ENCODE measurements at places on chromosomes 4 and X. TPM values are rescaled to one million over a fixed set of nuclear protein-coding genes. Genes with fewer than 3 reads are reported as not detected.

DNA sequence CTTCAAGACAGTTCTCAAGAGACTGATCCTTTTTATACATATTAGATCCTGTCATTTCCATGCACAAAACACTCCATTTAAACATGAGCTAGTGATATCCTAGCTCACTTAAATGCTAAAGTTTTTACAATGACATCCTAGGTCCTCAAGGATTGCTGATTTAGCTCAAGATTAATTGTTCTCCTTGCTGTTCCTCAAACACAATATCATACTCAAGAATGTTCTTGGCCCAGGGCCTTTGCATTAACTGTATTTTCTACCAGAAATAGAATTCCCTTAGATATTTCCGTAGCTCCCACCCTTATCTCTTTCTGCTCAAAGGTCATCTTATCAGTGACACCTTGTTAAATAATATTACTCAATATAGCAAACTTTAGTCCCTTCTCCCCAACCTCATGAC, 270.1 kb downstream of the GALNTL6 start:
- DNase-seq: no peak

- DNase-seq: peak; percentile 40
Observed at GRCh38 chr4:153222707-153223426, 18.6 kb downstream of the TRIM2 start.

- no peak for DNase-seq
Observed at GRCh38 chr4:13208558-13209193, 275.5 kb downstream of the RAB28 start.

- no peak for DNase-seq
Observed at GRCh38 chrX:67568769-67569168, 24.9 kb downstream of the AR start.

DNA sequence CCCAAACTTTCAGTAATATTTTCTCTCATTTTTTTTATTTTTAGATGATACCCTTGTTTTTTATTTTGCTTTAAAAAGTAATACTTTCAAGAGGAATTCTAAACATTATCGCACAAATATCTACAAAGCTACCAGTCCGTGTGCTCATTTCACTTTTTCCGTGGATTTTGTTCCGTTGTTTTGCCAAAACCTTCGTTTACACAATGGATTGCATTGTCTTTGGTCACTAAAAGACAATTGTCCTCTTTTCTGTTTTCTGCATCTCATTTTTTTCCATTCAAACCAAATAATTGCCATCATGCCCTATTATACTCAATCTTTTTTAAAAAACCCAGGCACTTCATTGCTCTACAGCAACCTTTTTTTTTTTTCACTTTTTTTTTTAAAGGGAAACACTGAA, 214.9 kb downstream of the CXXC4 start:
- no peak for DNase-seq

DNA sequence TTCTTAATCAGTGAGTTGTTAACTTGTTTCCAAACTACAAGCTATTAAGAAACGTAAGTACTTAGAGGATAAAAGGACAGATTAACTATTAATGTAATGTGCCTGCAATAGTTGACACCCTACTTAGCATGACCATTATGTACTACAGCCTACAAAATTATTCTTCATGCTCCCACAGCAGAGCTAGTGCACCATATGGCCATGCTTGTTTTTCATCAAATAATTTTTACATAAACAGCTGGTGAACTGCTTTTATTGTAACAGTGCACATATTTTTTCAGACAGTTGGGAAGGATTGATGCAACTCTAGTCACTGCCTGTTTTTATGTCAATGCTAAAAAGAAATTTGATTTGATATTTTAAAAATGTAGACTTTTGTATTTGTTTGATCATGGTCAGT, 10.2 kb upstream of the MAGEB10 start:
- no peak for DNase-seq

- DNase-seq: no peak
Observed at GRCh38 chrX:44943007-44943406, 70.0 kb downstream of the KDM6A start.

GRCh38 chrX:41045960-41046567, 39.2 kb upstream of the USP9X start:
- DNase-seq: no peak

DNA sequence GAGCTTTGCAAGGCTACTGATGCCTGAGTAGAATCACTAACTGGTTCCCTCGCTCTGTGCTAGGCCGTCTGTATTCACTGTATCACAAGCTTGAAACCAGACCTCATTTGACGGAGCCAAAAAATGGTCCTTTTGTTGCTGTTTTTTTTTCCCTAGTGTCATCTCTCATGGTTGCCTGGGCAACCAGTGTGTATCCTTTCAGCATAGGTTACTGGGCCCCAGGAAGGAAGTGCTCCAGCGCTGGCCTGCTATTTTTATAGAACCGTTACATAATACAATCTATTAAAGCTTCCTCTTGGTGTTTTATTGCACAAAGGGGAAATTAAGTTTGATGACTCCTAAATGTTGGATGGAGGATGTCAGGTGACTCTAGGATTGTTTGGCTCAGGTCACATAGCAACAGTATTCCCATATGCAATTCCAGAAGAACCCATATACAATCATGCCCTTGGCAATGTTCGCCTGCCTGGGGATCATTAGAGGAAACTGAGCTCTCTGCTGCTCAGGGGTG, 220.4 kb downstream of the SPRY1 start:
- peak; percentile 21 for DNase-seq

DNA sequence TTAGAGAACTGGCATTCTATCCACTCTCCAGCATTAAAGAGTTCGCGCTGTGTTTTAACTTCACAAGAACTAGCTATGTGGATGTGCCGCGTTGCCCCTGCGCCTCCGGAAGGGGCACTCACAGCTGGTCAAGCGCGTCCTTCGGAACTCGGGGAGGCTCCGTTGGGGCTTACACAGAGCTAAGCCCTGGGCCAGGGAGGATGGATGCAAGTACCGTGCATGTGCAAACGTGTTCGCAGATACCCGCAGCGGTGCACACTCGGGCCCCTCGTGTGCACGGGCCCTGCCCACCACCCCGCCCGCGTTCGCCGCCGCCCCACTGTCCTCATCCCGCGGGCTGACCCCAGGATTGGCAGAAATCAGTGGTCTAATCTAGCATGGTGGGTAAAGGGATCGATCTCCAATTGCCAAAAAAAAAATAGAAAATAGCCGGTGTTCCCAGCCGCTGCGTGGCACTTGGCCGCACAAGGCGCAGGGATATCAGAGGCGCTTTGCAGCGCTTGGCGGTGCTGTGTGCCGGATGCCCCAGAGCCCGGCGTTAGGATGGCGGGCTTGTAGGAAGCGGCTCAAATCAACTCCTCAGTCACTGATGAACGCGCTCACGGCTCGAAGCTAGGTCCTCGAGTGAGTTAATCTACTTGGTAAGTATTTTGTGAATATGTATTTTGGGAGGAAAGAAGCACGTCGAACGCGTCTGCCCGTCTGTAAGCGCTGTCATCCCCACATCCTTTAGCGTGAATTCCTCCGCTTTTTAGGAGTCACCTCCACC, 989 bp upstream of the PCDH10 start:
- peak; percentile 66 for DNase-seq

GRCh38 chr4:75432683-75433082, 81.5 kb downstream of the RCHY1 start:
- no peak for DNase-seq

GRCh38 chr4:23889814-23890341, at the start of gene PPARGC1A:
PPARGC1A (minus strand) TSS chr4:23890047; CDS start chr4:23889957, 90 bp downstream.
- peak; percentile 52 for DNase-seq

DNA sequence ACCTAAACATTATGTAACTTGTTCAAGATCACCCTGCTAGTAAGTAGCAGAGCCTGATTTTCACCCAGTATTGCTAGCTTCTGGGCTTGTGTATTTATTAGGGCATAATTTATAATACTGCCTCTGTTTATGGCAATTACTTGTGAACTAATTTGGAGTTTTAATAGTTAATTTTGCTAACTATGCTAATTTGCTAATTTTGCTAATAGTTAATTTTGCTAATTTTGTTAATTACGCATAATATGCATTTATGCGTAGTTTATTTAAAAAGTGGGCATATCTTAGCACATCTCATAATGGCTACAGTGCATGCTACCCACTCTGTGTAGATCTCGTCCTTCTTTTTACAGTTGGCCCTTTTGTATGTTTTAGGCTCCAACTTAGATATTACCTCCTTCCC, 898.1 kb upstream of the EPHA5 start:
- DNase-seq: no peak

DNA sequence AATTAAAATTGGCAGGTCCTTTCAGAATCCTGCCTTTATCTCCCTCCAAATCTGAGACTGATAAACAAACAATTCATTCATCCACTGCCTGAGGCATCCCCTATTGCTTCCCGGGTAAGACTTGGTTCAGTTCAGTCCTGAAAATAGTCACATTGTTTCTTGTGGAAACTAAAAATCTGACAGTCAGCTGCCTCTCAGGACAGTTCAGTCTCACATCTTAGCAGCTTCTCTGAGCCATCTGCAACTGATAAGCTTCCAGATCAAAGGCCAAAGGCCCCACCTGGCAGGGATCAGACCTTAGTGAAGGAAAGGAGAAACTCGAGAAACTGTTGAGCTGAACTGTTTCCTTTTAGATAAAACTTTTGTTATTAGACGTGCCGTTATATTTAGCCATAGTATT, 264.5 kb downstream of the IL15 start:
- DNase-seq: no peak

- DNase-seq: no peak
Observed at GRCh38 chrX:24259544-24260240, 54.2 kb downstream of the SUPT20HL2 start.

DNA sequence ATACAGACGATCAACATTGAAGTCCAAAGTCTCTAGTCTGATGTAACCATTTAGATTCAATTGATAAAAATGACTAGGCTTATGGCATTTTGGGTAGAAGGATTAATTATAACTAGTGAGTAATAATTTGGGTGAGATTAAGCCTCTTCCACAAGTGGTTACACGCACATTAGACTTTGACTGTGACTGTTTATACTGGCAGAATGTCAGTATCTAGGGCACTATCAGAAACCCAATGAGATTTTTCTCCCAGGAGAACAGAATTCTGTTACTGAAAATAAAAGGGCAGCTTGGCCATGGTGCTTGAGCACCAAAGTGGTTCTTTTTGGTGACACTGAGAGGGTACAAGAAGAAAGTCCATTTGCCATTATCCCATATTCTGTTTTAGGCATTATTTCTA, 3.3 kb downstream of the PLS3 start:
- no peak for DNase-seq

DNA sequence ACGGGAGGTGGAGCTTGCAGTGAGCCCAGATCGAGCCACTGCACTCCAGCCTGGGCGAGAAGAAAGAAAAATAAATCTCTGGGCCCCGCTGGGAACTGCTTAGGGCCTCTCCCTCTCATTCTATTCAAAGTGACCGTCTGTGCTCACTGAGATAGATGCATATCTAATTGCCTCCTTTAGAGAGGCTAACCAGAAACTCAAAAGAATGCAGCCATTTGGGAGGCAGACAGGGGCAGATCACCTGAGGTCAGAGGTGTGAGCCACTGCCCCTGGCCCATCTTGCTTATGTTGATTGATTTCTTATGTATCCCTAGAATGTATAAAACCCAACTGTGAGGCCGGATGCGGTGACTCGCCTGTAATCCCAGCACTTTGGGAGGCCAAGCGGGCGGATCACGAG, 6.2 kb upstream of the CSF2RA start:
- no peak for DNase-seq

DNA sequence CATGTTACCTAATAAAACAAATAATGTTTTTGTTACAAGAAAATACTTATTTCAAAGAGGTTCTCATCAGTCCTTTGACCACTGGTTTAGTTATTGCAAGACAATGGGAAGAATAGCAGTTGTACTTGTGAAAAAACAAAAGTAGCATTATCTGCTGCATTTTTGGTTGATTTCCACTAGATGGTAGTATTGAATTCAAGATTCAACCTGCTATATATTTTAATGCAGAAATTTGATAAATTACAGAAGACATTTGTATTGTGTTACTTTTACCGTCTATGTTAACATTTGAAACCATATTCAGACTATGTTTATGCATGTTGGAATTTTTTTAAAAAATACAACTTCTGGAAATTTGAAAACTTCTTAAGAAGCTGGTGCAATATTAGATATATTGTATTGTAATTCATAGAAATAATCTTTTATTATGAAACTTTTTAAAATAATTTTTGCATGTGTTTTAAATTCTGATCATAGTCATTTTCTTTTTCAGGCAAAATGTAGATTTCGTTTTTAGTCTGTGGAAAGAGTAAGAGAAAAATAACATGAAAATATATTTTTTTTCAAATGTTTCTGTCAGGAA, 56.4 kb downstream of the SPCS3 start:
- no peak for DNase-seq

- no peak for DNase-seq
Observed at GRCh38 chr4:120314969-120315368, 248.3 kb upstream of the MAD2L1 start.

GRCh38 chr4:159010563-159011260, 92.2 kb upstream of the RAPGEF2 start:
- peak; percentile 45 for DNase-seq

DNA sequence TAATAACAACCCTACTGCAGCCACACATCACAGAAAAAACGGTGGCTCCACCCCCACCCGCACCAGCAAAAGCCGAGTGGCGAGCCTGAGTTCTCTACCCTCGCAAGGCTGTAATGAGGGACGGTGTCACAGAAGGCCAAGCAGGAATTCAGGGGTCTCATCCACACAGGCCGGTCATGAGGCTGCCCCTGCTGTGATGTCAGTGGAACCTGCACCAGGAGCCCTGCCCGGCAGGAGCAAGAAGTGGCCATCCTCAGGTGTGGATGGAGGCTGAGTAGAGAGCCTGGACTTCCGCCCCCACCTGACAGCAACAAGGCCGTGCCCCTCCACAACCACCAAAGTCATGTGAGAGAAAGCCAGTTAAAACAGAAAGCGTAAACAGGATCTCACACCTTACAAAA, 20.6 kb downstream of the LYAR start:
- no peak for DNase-seq

- DNase-seq: no peak
Observed at GRCh38 chr4:84503495-84504437, 4.7 kb upstream of the NKX6-1 start.

DNA sequence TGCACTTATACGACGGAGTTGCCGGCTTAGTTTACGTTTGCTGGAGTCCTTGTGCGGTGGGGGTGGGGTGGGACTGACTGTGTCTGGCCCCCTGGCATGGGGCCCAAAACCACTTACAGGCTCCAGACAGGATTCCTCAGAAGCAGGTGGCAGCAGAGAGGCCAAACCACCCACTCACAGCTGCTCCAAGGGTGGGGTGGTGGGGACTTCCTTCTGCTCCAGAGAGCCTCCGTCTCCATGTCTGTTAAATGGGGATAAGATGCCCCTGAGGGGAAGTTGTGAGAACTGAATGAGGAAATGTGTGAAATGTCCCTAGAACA, 36.7 kb downstream of the PSAPL1 start:
- no peak for DNase-seq

GRCh38 chrX:72054779-72055489, 76.8 kb downstream of the RTL5 start:
- peak; percentile 11 for DNase-seq

The NUP62CL gene
- 0.16 TPM for total RNA-seq

The ABLIM2 gene
- total RNA-seq: 18.4 TPM

The PPP2R2C gene
- 44.1 TPM for total RNA-seq

The VEGFC gene
- total RNA-seq: 0.94 TPM

The HSD17B10 gene
- total RNA-seq: 28.5 TPM

The USP26 gene
- total RNA-seq: not detected

The RHOXF1 gene
- not detected for total RNA-seq

The TRPC5OS gene
- total RNA-seq: under 0.01 TPM

The SPIN2A gene
- total RNA-seq: 3.3 TPM

The POU4F2 gene
- not detected for total RNA-seq
